ENCODE measurements at places on chromosomes 13 and 19.

GRCh38 chr13:99614465-99614885 lies 113.2 kb downstream of the TM9SF2 start:
- no peak for DNase-seq

- DNase-seq, result no peak
Measured at GRCh38 chr13:58587183-58587582, 955.6 kb downstream of the PCDH17 start.

GRCh38 chr13:101452519-101453485 lies at the start of gene ITGBL1:
ITGBL1 (plus strand) TSS chr13:101452675; CDS start chr13:101452834, 159 bp downstream.
- no peak for DNase-seq

GRCh38 chr13:99663185-99663825 lies 162.0 kb downstream of the TM9SF2 start:
- no peak for DNase-seq

DNA sequence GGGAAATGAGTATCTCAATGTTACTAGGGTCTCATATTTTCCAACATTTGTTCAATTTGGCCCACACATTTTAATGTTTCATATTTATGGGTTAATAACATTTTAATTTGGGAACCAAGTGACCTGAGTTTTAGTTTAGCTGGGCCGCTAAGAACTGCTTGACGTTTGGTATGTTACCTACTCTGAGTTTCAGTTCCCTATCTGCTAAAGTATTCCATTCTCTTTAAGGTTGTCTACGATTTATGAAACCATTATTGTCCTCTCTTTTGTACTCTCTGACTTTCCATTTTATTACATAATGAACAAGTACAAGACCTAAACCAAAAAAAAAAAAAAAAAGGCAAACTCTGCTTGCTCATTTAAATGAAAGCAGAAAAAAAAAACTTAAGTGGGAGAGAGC lies 89.9 kb downstream of the FGF14 start:
- no peak for DNase-seq

- DNase-seq, result no peak
Measured at GRCh38 chr19:47713046-47714021, at the start of gene EHD2. EHD2 (plus strand) TSS chr19:47713422; CDS start chr19:47716613, 3,191 bp downstream.

GRCh38 chr13:60348097-60348496 lies 48.9 kb upstream of the TDRD3 start:
- no peak for DNase-seq

DNA sequence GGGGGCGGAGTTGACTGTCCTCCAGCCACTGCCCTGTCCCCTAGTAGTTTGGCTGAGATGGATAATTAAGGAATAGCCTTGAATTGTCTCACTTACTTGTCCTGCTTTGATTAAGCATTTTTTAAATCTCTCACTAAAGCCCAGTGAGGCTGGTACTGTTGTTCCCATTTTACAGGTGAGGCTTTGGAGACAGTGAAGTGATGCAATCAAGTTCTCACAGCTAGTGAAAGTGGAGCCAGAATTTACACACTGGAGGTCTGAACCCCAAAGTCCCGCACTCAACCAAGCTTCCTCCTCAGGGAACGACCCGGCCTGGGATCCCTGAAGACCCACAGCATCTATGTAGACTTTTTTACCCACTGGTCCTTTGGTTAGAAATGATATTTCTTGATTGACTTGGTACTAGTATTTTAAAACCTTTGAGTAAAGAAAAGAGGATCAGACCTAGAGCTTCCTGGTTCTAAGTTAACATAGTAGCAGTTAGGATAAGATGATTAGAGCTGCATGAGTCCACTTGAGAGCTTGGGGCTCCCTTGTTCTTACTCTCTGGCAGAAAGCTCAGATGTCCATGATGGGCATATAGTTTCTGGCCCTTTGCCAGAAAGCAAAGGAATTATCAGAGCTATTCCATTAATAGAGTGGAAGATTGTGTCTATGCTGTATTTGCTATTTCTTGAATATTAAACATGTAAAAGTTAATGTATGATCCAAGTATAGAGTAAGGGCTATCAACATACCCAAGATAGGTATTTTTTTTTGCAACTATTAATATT lies 154.3 kb downstream of the LMO7 start:
- no peak for DNase-seq

GRCh38 chr13:113860665-113861432 lies 3.0 kb downstream of the GAS6 start:
- DNase-seq, result no peak

- no peak for DNase-seq
Measured at GRCh38 chr13:108944760-108945159, 315.3 kb downstream of the MYO16 start.

DNA sequence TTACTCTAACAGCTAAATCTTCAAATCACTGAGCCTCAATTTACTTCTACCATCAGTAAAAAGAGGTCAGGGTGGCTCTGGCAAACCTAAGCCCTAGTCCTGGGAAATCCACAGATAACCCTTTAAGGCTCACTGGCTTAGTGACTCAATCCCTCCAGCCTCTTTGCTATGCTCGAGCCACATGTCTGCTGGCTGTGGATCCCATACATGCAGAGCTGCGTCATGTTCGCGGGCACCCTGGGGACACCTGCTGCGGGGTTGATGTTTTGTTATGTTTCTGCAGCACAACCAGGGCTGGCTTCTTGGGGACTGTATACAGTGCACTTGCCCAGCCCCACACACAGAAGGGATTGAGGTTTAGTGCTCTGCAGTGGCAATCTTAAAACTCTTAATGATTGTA lies 41.6 kb upstream of the C13orf42 start:
- DNase-seq, result no peak

- DNase-seq, result peak; percentile 15
Measured at GRCh38 chr13:35978607-35979316, 152.4 kb downstream of the DCLK1 start.

DNA sequence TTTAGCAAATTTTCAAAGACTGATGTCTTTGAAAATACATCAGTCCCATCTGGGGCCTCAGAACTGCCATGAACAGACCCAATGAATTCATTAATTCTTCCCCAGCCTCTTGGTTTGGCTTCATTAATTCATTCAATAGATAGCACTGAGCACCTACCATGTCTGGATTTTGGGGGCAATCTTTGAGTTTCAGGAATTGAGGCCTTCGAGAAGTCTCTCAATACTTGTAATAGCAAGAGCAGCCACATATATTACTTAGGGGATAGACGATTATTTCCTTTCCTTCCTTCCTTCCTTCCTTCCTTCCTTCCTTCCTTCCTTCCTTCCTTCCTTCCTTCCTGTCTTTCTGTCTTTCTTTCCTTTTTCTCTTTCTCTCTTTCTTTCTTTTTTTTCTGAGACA lies 64.8 kb downstream of the ALOX5AP start:
- DNase-seq, result no peak

- DNase-seq, result no peak
Measured at GRCh38 chr19:54518844-54519243, 16.2 kb downstream of the LAIR2 start.

- DNase-seq, result no peak
Measured at GRCh38 chr13:96817336-96817941, 176.8 kb downstream of the OXGR1 start.

All from NCI-H187 treated with DMSO at 0.1 percent for 48 hours (cell line).